Activated CD4-positive, CD25-positive, alpha-beta regulatory T cell treated with anti-CD3 and anti-CD28 coated beads, Interleukin-2, amount 50 U/mL, for 16 hours (primary cell): ENCODE measurements at places on chromosomes 1 and 21.

GRCh38 chr1:192696082-192696481 is 60.1 kb downstream of the RGS13 start:
- DNase-seq = no peak

GRCh38 chr21:45413922-45414321 is 9.0 kb downstream of the COL18A1 start:
- DNase-seq = no peak

DNA sequence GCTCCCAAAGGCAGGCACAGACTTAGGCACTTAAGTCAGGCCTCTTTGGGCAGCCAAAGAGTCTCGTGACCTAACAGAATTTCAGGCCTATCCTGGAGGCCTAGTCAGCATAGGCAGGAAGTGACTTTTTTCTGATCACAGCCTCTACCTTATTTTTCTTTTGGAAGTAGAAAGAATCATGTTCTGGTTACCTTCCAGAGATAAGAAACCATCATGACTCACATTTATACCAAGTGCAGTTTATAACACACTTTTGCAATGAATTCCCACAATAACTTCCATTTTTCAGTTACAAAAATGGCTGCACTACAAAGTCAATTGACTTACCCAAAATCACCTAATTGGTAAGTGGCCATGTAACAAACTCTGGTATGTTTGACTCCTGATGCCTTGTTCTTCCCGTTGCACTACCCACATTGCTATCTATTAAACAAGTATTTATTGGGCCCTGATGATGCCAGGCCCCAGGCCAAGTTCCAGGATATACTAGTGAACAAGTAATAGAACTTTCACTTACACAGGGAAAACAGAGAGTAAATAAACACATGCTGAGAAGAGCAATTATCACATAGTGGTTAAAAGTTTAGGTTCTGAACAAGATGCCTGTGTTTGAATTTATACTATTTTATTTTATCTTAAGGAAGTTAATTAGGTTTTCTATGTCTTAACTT is 74.3 kb downstream of the SH3GLB1 start:
- DNase-seq = no peak

DNA sequence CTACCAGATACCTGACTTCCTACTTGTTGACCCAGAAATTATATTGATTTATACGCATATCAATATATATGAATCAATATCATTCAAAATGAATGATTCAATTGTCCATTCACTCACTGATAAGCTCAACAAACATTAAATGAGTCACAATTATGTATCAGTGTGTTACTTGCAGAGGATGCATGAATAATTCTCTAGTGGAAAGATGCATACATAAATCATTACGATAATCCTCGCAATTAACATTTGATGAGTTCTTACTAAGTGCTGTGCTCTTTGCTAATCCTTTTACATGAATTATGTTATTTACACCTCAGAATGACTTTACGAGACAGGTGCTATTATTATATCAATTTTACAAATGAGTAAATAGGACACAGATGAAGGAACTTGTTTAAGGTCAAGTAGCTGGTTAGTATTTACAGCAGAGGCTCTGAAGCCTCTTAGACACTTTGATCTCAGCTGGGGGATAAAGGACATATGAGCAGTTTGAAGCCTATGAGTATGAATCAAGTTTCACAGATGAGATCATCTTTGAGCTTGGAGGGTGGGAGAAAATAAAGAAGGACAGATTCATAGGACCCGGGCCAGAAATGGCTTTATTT is 112.8 kb upstream of the ADAMTS5 start:
- DNase-seq = no peak

DNA sequence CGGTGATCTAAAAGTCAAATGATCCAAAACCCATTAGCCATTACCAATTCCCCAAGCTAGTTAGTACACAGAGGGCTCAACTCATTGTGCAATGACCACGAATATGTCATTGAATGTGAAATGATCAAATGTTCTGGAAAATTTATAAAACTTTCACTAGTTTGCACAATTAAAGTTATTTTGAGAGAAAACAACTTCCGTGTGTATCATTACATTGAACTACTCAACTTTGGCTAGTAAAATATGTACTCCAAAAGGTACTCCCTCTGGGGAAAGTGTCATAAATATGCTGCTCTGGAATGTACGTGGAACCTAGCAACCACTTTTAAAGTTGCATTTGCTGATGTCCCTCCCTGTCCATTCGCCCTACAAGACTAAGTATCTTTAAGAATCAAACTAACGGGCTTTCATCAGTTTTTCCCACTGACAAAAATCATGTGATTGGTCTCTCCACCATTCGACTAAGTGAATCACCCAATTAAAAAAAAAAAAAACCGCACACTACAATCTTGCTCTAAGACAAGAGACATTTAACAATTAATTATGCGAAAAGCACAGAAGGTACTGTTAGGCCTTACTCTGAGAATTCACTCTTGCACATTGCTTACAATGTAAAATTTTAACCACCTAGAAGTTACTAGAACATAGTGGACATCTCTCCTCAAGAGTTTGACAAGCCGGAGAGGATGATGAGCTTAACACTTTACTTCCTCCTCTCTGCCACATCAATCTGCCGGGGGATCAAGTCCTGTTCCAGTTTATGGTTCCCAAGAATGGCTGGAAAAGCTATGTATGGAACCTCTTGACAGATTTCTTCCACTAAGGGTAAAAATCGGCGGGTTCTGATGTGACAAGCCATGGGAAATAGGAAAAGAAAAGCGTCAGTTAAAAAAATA is 1.2 kb downstream of the ACBD3 start:
- DNase-seq = no peak

DNA sequence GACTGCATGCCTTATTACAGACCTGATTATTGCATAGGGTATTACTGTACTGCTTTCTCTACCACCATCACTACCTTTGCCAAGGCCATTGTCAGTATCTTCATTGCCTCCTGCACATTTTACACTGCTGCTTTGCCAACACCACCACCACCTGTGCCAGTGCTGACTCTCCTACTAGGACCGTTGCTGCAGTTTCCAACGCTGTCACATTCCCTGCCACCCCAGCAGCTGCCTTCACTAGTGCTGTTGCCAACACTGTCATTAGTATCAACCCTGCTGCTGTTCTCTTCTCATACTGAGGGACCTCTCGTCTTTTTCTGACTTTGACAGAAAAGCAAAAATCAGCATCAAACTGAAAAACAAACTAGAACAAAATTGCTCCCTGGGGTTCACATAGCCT is 394.9 kb upstream of the B3GALT2 start:
- no peak for DNase-seq
